ENCODE measurements at places on chromosomes 4 and X.

DNA sequence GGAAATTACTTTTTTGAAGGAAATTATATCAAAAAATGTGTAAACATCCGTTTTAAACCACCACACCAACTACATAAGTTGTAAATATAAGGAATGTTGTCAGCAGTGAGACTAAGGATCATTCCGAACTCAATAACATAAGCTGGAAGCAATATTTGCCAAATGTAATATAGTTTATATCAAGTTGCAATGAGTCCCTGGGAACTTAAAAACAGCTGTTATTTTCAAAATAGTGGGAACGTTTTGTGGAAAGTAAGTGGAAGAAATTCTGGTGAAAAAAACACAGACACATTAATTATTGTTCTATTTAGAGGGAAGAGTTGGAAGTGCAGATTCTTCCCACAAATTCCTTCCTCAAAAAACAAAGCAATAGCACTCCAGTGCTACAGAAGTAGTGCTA lies 444.3 kb downstream of the NAP1L3 start:
- no peak for DNase-seq

GRCh38 chrX:81305240-81305639 lies 103.3 kb downstream of the SH3BGRL start:
- no peak for DNase-seq

DNA sequence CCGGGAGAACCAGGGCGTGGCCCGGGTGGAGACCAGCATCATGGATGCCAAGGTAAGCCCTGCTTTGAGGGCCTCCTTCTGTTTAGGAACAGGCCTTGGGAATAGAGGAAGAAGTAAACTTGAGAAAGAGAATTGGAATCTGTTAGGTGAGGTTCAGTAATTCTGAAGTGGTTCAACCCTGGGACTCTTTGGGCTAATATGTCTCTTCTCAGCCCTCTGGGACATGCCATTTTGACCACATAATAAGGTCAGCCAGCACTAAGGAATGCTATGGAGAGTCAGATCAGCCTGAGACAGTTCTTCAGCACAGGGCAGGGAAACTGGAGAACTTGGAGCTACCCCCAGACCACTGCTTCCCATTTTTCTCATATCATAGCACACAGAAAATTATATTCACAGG lies 63.3 kb upstream of the PRPS1 start:
- no peak for DNase-seq

GRCh38 chr4:1488357-1488756 lies 82.1 kb upstream of the NKX1-1 start:
- no peak for DNase-seq

DNA sequence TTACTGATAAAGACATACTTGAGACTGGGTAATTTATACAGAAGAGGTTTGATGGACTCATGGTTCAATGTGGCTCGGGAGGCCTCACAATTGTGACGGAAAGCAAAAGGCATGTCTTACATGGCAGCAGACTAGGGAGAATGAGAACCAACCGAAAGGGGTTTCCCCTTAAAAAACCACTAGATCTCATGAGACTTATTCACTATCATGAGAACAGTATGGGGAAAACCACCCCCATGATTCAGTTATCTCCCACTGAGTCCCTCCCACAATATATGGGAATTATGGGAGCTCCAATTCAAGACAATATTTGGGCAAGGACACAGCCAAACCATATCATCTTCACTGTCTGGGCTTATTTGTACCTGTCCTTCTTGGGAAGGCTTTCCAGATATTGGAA lies 22.8 kb upstream of the MUC7 start:
- no peak for DNase-seq

DNA sequence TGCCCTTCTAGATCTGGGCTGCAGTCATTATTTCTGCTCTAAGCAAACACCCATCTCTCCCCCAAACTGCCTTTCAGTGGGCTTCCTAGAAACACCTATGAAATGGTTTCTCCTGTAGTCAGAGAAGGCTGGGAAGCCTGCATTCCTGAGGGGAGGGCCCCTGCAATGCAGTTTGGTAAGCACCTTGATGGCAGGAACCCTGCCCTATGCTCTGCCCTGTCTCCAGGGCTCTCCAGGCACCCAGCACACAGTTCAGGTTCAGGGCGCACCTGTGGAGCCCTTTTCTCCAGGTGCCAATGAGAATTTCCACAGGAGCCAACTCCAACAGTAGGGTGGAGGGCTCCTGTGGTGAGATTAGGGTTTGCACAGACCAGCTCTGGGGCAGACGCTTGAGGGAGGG lies 69.1 kb upstream of the FBXW7 start:
- no peak for DNase-seq

- DNase-seq, result no peak
These were observed 54.5 kb upstream of the GABRA2 start for GRCh38 chr4:46444318-46445000.

DNA sequence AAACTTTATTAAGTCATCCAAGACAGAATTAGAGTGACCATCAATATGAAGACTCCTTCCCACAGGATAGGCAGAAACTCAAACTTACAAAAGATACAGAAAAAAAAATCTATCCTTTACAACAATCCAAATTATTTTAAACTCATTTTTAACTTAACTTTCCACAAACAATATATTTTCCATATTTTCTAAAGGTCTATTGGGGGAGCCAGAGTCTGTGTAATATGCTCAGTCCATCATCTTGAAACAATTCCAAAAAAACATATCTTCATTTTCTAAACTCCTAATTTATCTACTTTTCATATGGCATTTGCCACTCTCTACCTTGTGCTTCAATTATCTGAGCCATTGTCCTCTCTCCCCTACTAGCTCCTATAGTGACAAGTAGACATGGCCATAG lies 378.1 kb downstream of the PDGFC start:
- DNase-seq, result no peak

DNA sequence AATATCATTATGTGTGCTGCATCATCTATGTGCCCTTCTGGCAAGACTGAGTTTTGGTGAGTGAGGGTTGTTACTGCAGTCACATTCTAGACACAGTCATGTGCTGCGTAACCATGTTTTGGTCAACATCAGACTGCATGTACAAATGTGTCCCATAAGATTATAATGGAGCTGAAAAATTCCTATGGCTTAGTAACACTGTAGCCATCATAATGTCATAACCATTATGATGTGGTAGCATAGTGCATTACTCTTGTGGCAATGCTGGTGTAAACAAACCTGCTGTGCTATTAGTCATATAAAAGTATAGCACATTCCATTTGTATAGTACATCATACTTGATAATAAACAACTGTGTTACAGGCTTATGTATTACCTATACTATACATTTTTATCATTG lies 198.1 kb upstream of the NUDT6 start:
- no peak for DNase-seq

DNA sequence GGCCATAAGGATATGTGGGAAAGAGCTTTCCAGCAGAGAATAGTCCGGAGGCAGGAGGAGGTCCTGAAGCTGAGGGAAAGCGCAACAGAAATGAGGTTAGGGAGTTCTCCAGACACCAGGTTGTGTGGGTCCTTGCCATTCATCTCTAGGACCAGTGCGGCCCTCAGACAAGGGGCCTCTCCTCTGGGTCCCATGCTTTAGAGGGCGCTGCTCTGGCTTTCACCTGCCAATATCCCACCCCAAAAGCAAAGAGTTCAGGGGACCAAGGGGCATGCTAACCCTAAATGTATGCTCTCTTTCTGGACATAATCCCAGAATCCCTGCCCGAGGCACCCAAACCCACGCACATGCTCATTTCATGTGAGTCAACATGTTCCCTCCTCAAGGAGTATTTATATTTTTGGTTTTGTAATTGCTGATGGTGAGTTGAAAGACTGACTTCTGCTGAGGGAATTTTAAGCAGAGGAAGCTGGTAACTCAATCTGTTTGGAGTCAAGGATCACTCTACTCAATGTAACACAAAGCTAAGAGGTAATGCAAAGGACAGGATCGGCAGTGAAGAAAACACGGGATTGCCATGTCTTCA lies 14.8 kb downstream of the RPL34 start:
- DNase-seq, result no peak

GRCh38 chr4:123749383-123749782 lies 352.8 kb downstream of the SPRY1 start:
- no peak for DNase-seq

GRCh38 chr4:25638221-25638601 lies 17.4 kb upstream of the SLC34A2 start:
- no peak for DNase-seq

- DNase-seq, result no peak
These were observed 15.8 kb downstream of the PLK4 start for GRCh38 chr4:127896528-127896927.

- no peak for DNase-seq
These were observed 90.3 kb downstream of the ANTXR2 start for GRCh38 chr4:79982601-79983322.

- no peak for DNase-seq
These were observed 1216.3 kb upstream of the ADGRL3 start for GRCh38 chr4:59983852-59984251.

- no peak for DNase-seq
These were observed 1833.2 kb upstream of the PCDH7 start for GRCh38 chr4:28886934-28887333.

DNA sequence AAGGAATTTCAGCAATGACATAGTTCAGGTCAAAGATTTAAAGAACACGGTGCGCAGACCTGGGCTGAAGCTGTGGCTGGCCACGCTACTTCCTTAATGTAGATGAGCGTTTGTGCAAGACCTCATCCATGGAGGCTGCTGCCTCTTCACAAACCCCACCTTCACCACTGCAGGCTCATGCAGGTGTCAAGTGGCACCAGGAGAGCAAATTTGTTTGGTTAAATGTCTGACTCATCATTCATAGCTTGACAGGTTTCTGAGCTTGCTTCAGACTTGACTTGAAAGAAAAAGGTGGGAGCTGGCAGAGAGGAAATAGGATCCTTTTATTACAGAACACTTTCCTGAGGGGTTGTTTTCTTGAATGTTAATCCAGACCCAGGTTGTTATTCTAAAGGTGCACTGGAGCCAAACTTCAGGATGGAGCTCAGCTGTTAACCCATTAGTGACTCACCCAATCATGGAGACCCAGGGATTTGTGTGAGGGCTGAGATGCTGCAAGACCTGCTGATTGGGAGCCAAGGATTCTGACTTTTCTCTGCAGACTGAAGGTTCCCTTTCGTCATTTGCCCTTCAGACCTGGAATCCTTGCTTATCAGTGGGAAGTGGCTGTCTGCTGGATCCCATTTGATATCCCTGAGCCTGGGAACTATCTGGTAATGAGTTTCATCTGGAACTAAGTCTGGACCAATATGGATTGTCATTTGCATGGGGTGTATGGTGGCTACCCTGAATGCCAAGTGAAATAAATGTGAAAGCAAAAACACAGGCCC lies 315.3 kb downstream of the PTTG2 start:
- DNase-seq, result peak; percentile 90

DNA sequence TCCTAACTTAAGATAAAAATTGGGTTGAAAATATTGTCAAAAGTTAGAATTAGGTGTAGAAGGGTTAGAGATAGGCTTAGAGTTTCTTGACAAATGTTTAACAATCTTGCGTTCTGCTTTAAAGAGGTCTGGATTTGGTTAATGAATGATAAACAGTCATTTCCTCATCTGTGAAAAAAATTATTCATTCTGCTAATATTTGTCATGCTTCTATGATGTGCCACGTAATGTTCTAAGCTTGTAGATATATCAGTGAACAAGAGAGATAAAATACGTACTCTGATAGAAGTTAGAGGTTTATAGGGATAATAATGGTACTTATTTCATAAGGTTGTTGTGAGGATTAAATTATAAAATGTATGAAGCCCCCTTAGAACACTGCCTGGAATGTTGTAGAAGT lies 443.0 kb upstream of the GALNT7 start:
- no peak for DNase-seq

DNA sequence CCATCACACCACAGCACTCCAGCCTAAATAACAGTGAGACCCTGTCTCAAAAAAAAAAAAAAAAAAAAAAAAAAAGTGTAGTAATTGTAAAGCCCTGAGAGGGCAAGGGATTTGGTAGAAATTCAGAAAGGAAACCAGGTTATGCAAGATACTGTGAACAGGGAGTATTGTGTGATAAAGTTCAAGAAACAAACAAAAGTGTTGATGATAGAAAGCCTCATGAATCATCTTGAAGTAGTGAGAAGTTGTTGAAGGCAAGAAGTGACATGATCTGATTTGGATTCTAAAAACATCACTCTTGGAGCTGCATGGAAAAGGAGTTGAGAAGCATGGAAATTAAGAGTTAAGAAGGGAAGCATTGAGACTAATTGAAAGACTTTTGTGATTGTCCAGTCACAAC lies 102.2 kb downstream of the RAP1GDS1 start:
- no peak for DNase-seq

GRCh38 chrX:103783971-103784370 lies 7.3 kb downstream of the PLP1 start:
- DNase-seq, result no peak

GRCh38 chrX:100685284-100685996 lies 41.4 kb downstream of the SRPX2 start:
- DNase-seq, result peak; percentile 32

GRCh38 chr4:10157478-10158332 lies 41.1 kb upstream of the WDR1 start:
- DNase-seq, result peak; percentile 58

- DNase-seq, result no peak
These were observed 76.6 kb downstream of the DDX60 start for GRCh38 chr4:168241953-168242352.

DNA sequence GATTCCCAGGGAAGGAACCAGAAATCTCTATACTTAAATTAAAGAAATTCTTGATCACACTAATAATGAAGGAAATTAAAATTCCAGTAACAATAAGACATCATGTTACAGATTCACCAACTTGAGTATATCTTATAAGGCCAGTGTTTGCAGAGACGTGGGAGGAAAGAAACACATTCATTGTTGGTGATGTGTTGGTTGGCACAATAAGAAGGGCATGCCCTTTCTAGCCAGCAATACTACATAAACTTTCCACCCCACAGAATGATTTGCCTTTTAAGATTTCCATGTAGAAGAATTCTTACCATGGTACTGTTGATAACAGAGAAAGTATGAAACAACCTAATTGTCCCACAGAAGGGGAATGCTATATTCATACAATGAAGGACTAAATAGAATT lies 581.5 kb downstream of the STIM2 start:
- no peak for DNase-seq

DNA sequence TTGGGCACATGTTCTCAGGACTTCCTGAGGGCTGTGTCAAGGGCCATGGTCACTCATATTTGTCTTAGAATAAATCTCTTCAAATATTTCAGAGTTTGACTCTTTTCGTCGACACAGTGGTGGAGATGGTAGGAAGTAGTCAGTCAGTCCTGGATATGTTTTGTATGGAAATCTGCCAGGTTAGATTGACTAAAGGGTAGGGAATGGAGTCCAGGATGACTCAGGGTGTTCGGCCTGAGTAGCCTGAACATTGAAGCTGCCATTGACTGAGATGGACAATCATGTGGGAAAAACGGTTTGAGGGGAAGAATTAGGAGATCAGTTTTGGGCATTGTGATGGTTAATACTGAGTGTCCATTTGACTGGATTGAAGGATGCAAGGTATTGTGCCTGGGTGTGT lies 177.1 kb upstream of the CENPE start:
- no peak for DNase-seq

- DNase-seq, result no peak
These were observed 71.8 kb upstream of the PSAPL1 start for GRCh38 chr4:7506572-7506971.

- no peak for DNase-seq
These were observed 842.1 kb upstream of the HTR2C start for GRCh38 chrX:113741744-113742143.

Data from NCI-H187 (cell line).